ENCODE measurements at places on chromosomes 6 and 20.

DNA sequence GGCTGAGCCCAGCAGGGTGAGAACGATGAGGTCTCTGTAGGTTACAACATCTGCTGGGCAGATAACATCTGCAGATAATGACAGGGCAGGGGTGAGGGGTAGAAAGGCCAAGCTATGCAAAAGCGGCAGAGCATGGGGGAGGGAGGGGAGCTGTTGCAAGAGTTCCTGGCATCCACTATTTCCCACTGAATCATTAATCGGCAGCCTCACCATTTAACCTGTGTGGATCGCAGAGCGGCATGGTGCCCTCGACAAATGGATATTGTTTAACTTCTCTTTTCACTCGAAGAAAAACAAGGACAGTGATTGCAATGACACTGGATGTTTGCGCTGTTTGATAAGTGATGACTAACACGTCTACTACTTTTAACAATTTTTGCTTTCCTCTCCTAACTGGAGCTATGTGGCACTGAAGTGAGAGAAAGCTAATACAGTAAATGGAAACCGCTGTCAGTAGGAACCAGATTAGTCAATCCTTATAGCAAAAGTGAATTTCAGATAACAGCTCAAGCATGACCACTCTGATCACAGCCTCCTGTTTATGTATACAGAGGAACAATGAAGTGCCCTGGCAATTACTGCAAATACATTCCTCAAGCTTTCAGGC is 381.5 kb downstream of the TFAP2A start:
- DNase-seq = no peak

DNA sequence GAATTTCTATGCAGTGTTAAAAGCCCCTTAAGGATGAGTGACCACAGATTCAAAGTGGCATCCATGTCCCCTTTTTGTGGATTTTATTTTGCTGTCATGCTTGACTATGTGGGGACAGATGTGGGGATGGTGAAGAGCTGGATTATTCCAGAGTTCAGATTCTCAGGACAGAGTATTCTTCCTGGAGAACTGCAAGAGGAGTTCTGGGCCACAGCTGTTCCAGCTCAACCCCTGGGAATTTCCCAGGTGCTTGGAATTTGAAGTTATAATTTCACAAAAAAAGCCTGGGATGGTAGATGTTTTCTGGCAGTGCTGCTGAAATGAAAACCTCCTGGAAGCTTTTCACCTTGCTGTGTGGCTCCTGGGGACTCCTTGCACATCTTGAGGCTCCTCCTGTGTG is 671.8 kb upstream of the MARCKS start:
- DNase-seq = no peak

DNA sequence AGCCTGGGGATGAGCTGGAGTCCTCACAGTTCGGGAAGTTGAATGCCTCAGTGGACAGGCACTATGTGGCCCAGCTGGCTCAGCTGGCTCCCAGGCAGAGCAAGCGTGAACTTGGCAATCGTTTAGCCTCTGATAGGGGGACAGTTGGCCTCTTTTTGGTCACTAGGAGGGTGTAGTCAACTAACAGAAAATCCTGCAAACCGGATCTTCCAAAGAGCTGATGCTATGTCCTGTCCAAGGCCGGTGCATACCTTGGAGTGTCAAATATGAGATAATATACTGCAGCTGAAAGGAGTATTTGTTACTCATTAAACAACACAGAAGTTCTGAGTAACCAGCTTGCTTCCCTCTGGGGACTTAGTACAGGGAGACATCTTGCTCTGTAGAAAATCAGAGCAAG is 126.2 kb upstream of the EXOC2 start:
- no peak for DNase-seq

DNA sequence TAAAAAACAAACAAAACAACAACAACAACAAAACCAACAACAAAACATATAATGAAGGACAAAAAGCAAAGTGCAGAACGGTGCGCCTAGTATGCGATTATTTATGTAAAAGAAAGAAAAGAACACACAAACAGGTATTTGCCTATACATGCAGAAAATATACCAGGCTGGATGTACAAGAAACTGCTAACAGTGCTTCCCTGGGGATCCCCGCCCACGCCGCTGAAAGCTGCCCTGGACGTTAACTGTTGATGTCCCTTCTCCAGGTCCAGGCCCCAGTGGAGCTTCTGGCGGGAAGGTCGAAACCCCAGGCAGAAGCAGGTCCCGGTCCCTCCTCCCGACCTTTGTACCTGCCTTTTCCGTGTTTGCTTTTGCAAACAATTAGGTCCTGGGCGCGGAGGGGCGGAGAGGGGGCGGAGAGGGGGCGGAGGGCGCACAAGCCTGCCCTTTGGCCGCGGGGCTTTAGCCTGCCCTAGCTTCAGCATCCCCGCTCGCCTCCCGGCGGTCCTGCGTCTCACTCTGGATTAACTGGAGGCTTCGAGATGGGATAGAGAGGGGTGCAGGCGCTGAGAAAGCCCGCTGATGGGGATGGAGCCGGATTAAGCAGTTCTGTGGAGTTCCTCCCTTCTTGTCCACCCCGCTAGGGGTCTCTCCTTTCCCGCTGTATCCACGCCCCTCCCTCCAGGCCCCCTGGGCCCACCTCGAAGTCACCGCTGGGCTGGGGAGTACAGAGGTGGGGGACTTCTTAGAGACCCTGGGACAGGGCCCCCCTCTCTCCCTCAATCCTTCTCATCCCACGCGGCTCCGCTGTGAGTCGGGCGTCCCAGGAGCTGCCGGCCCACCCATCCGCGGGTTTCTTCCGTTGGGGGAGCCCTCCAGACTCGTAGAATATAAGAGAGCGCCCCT is 8.2 kb upstream of the AHCY start:
- DNase-seq = no peak

DNA sequence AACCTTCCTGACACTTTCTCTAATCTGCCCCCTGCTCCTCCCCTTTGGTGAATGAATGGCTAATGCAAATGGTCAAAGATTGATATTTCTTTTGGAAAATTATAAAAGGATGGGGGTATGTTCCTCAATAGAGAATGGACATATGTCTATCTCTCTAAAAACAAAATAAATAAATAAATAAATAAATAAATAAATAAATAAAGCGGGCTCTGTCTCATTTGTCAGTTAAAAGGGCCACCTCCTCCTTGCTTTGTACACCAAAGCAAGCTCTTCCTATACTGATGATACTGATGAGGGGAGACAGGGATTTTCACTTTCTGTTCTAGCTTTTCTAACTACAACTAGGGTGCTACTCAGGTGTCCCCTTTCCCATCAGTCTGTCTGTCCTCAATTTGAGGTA is 135.5 kb upstream of the SPACA1 start:
- DNase-seq = no peak

- no peak for DNase-seq
These were observed 62.4 kb downstream of the AGPAT4 start for GRCh38 chr6:161211380-161212035.

GRCh38 chr20:5039255-5039657 is 37.9 kb upstream of the SLC23A2 start:
- peak; percentile 11 for DNase-seq

DNA sequence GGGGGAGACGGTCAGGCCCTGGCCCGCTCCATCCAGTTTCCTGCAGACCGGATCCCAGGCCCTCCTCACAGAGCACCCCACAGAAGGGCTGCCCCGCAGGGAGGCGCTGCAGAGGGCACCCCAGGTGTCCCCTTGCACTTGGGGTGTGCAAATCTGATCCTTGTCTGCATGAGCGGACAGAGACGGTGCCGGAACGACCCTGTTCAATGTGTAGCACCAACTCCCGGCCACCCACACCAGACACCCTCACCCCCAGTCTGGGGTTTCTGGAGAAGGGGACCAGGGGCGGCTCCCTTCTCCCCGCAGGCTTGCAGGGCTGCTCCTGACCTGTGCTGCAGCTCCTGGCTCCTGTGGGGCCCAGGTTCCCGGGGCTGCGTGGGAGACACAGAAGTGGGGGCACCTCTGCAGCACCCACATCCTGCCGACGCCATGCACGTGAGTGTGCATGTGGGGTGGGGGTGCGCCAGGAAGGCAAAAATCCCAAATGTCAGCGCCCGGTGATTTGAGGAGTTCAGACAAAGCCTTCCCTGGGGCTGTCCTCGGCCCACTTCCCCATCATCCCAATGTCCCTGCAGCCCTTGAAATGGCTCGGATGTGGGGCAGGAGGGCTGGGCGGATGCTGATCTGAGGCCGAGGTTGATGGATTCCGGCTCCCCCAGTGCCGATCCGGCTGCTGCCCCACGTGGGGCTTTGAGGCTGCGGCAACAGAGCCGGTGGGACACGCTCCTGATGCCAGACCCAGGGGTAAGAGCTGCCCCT is 85.3 kb upstream of the BHLHE23 start:
- no peak for DNase-seq

DNA sequence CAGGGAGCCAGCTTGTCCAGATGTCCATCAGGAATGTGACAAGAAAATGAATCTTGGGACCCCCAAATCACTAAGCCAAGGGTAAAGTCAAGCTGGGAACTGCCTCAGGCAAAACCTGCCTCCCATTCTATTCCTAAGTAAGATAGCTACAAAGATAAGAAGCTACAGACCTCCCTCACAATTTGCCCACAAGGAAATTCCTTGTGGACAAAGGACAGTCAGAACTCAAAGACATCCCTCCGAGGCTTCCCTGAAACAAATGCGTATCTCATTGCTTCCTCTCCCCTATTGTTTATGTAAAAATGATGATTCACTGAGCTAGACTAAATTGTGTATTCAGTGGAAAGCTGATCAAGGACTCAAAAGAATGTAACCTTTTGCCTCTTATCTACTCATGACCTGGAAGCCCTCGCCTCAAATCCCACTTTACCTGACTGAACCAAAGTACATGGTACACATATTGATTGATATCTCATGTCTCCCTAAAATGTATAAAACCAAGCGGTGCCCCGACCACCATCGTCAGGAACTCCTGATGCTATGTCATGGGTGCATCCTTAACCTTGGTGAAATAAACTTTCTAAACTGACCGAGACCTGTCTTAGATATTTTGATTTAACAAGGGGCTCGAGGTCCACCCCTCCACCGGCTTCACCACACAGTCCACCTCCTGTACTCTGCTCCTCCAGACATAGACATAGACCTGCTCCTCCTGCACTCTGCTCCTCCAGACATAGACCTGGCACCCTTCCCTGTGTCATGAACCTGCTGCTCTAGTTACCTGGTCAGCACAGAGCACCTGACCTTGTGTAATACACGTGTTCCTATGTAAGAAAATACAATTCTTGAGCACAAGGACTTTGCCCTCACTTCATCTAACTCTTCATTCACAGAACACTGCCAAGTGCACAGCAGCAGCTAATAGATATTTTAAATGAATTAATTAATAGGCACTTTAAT is 81.4 kb downstream of the WDR27 start:
- DNase-seq = no peak

- DNase-seq = no peak
These were observed 22.7 kb downstream of the MRPL14 start for GRCh38 chr6:44104481-44105021.
